ENCODE measurements at places on chromosomes 16 and 17. TPM values are rescaled to one million over a fixed set of nuclear protein-coding genes. Genes with fewer than 3 reads are reported as not detected.

DPEP1 gene
- polyA plus RNA-seq = not detected

TMEM114 gene
- polyA plus RNA-seq = not detected

DNA sequence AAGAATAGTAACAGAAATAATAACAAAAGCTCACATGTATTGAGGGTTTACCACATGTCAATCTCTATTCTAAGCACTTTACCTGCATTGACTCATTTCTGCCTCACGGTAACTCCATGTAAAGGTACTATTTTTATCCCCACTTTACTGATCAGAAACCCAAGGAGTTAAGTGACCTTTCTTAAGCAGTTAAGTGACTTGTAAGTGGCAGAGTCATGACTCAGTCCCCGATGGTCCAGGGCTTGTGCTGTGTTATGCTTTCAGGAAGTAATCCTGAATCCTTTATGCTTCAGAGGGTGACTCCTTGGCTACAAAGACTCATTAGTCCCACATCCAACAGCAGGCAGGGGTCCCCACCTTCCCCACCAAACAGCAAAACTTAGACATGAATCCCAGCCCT, 66.5 kb downstream of the MRM1 start:
- no peak for DNase-seq

GRCh38 chr16:4306470-4307214, 9.2 kb upstream of the GLIS2 start:
- peak; percentile 50 for DNase-seq

CTF1 gene
- polyA plus RNA-seq = not detected

KCNH4 gene
- not detected for polyA plus RNA-seq

RDM1 gene
- 1.7 TPM for polyA plus RNA-seq

PRRT2 gene
- not detected for polyA plus RNA-seq

NDE1 gene
- polyA plus RNA-seq = 55.1 TPM

DNA sequence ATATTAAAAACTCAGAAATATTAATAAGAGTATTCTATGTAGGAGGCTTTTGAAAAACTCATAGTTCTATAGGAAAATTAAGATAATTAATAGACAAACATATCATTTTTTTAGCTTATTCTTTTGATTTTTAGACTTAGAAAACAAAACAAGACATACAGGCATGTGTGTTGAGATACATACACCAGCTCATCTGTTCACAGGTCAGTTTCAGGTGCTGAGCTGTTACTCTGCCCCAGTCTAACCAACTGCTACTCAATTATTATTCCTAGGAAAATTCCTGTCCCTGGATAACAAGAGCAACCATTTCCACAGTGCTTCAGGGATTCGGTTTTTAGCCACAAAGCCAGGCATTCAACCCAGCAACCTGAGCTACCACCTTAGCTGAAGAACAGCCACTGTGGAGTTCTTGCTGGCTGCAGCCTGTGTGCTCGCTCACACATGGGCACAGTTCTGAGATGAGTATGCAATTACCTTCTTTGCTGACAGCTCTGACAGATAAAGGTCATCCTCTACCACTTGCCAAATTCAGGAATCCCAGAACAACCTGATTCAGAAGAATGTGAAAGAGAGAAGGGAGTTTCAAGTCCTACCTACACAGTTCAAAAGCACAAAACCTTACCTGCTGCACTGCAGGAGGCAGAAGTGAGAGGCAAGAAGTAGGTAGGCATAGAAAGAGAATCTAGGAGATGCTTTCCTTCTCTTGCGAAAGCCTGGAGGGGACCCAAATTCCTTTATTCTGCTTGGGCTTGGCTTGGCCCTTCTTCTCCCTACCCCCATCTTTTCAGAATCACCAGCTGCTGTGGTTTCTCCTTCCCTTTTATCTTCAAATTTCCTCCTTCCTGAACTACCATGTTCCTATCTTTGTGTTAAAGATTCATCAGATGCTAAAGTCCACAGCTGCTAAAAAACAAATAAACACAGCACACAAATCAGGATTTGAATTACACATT, 62.7 kb downstream of the TEX2 start:
- DNase-seq = no peak

PERCC1 gene
- polyA plus RNA-seq = not detected

TBC1D3B gene
- polyA plus RNA-seq = not detected

DNA sequence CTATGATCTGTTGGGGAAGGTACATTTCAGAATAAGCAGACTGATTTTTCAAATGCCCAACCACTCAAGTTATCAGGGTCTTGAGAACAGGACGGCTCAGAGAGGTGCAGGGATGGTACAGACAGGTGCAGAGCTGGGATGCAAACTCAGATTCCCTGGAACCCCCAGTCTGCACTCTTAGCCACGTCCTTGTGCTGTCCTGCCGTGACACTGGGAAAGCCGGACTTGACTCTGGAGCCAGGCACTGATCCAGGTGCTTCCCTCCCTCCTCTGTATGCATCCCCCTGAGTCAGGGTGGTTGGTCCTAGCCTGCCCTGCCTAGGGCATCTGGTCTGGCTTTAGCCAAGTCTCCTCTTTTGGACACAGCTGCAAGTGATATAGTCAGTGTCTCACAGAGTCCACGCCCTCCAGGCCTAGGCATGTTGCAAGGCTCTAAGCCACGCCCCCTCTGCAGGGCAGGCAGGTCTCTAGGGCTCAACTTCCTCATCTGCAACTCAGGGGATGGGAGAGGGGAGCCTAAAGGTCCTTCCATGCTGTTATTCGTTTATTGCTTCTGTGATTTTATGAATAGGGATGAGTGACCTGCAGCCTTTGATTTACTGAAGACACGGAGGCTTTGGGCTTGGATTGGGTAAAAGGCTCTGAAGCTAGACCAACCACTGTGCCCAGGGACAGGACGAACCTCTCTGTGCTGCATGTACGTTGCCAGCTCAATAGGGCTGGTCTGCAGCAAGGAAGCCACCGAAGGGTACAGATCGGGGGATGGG, 97.3 kb downstream of the SDK2 start:
- no peak for DNase-seq

DNA sequence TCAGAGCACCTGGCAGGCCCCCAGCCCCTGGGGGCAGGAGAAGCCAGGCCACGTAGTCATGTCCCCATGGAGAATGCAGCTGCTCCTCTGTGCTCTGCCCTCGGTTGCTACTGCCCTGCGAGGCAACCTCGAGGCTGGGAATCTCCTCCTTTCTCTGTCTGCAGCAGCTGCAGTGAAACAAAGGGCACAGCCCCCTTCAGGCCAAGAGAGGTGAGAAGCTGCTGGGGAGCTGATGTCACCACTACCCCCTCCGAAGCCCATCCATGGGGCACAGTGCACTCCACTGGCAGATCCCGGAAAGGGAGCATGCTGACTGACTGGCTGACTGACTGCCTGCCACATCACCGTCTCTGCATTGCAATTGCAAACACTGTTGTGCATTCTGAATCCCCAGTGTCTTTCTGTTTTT, 103.7 kb downstream of the GRIN2A start:
- no peak for DNase-seq

CDIPT gene
- polyA plus RNA-seq = 115 TPM

TPSG1 gene
- not detected for polyA plus RNA-seq

ARHGAP23 gene
- polyA plus RNA-seq = not detected

SREBF1 gene
- polyA plus RNA-seq = 2.9 TPM

ANKRD40CL gene
- polyA plus RNA-seq = not detected

ZNF423 gene
- polyA plus RNA-seq = not detected

DNA sequence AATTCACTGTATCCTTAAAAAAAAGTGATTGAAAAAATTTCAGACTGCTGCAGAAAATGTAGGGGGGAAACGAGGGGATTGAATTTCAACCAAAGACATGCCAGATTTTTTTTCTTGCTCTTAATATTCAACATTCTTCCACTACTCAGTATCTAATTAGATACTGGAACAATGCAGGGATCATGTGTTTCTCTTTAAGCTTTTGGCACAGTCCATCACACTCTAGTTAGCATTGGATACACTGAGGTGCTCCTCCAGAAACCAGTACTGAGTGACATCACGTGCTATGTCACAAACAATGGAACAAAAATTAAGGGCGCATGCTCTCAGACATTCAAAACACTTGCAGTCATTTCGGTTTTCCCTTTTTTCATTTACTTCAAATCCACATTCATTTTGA, 298.6 kb upstream of the PSMD7 start:
- no peak for DNase-seq

GRCh38 chr16:12267491-12267890, 291.0 kb downstream of the SNX29 start:
- DNase-seq = no peak

DNA sequence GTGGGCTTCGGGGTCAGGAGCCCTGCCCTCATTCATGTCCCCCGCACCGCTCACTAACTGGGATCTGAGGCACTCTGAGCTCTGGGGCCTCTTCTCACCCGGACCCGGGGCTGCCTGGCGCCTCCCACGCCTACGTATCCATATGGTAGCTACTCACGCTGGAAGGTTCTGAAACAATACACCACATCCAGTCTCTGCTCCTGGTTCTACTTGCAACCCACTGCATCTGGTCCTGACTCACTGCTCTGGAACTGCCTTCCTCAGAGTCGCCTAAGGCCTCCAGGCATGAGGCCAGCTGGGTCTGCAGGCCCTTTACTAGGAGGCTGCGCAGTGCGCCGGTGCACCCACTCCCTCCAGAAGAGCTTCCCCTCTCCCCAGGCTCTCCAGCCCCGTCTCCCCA, 18.1 kb downstream of the USP36 start:
- DNase-seq = no peak

CCL1 gene
- not detected for polyA plus RNA-seq

DNA sequence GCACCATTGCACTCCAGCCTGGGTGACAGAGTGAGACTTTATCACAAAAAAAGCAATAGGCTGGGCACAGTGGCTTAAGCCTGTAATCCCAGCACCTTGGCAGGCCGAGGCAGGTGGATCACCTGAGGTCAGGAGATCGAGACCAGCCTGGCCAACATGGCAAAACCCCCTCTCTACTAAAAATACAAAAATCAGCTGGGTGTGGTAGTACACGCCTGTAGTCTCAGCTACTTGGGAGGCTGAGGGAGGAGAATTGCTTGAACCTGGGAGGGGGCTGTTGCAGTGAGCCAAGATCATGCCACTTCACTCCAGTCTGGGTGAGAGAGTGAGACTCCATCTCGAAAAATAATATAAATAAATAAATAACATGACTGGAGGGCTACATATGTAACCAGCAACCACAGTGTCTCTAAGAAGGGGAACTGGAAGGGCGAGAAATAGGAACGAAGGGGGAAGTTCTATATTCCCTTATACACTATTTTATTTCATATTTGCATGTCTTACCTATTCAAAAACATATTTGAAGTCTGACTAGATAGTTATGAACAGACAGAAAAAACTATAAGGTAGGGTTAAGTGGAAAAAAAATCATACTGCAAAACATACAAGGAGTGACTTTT, 25.9 kb downstream of the MYH11 start:
- DNase-seq = no peak

- DNase-seq = peak; percentile 18
Observed at GRCh38 chr17:8326511-8327302, 12.9 kb upstream of the ODF4 start.

DNA sequence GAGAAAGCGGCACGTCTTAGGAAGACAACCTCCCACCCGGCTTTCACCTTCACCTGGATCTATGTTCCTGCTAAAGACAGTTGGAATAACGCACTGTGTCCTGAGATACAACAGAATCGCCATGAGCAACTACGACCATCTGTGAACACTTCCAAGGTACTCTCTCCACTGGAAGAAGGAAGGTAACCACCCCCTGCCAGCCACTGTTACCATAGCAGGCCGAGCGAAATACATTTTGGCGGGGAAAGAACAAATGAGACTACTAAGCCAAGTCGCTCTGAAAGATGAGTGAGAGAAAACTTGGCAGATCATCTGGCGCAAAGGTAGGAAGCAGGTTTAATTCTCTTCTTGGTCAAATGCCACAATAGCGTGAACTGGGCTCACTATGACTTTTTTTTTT, 9.8 kb downstream of the CRK start:
- no peak for DNase-seq

- no peak for DNase-seq
Observed at GRCh38 chr16:64948056-64948455, 173.8 kb downstream of the CDH11 start.

DNA sequence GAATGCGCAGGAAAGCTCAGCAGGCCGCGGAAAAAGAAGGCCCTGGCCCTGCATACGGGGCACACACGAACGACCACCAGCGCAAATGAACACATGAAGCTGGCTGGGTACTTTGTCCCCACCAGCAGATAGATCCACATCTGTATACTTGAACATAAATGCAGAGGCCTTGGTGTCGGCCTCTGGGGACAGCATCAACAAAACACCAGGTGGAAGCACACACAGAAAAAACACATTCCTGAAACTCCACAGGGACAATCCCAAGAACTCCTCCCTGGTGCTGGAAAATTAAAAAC, 606 bp upstream of the ZBTB4 start:
- no peak for DNase-seq

DNA sequence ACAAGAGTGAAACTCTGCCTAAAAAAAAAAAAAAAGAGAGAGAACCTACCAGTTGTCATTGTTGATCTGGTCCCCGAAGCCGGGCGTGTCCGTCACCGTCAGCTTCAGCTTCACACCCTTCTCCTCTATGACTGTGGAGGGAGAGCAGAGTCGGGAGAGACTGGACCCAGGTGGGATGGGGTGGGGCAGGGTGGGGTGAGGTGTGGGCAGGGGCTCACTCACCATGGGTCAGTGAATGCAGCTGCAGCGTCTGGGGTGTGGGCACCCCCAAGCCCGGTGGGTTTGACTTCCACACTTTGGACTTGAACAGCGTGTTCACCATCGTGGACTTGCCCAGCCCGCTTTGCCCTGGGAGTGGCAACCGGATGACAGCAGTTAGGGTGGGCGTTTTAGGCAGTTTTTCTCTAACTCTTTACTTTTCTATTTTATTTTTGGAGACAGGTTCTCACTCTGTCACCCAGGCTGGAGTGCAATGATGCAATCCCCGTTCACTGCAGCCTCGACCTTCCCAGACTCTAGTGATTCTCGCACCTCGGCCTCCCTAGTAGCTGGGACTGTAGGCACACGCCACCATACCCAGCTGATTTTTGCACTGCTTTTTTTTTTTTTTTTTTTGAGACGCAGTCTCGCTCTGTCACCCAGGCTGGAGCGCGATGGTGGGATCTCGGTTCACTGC, 2.2 kb downstream of the SEPTIN12 start:
- DNase-seq = no peak

DNA sequence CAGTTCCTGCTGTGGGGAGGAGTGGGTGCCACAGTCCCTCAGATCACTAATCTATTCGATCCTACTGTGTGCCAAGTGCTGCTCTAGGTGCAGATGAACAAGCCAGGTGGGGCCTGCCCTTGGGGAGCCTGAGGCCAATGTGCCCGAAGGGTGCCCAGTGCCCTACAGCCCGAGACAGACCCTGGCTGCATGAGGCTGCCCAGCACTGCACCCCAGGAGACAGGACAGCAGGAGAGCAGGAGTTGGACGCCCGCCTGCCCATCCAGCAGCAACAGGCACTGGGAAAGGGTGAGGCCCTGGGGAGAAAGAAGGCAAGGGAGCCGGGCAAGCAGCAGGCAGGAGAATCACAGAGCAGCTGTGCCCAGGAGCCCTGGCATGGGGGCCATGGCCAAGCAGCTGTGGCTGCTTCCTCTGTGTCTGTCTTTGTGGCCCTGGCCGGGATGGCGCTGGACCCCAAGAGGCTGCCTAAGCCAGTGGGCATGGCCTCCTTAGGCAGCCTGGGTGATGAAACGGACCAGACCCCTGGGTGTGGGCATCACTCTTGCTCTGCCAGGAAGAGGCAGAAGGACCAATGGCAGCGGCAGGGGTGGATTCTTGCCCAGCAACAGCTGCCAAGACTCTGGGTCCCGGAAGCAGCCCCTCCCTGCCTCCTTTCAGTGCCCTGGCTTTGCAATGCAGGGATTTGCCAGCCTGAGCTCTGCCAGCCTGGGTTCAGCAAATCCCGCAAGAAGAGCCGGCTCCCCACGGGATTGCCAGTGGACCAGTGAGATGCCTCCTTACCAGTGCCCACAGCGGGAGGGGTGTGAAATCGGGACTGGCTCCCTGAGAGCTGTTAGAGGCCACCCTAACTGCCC, 179.6 kb upstream of the TNRC6C start:
- DNase-seq = no peak

GPR142 gene
- not detected for polyA plus RNA-seq

GRCh38 chr16:73010150-73010676, 37.7 kb downstream of the ZFHX3 start:
- DNase-seq = no peak
